ENCODE measurements at places on chromosomes 7 and 10.

- no peak for DNase-seq
Measured at GRCh38 chr7:77799078-77799964, 748 bp downstream of the PHTF2 start.

DNA sequence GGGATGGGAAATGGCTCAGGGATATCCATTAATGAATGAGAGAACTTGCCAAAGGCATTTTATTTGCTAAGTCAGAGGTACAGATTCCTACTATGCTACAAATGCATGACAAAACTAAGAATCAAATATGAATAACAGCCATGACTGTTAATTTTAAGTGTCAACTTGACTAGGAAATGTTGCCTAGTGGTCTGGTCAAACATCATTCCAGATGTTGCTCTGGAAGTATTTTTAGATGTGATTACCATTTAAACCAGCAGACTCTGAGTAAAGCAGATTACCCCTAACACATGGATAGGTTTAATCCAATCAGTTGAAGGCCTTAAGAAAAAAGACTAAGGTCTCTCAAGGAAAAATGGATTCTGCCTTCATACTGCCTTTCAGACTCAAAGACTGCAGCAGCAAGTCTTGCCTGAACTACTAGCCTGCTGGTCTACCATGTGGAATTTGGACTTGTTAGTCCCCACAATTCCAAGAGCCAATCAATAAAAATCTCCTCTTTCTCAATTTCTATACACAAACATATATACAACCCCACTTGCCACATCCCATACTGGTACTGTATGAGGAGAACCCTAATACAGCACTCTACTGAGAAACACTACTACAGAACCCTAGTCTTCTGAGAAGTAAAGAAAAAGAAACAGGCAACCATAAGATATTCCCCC, 119.1 kb downstream of the NRBF2 start:
- DNase-seq = no peak

- DNase-seq = no peak
Measured at GRCh38 chr10:102065561-102066398, 631 bp downstream of the HPS6 start.

DNA sequence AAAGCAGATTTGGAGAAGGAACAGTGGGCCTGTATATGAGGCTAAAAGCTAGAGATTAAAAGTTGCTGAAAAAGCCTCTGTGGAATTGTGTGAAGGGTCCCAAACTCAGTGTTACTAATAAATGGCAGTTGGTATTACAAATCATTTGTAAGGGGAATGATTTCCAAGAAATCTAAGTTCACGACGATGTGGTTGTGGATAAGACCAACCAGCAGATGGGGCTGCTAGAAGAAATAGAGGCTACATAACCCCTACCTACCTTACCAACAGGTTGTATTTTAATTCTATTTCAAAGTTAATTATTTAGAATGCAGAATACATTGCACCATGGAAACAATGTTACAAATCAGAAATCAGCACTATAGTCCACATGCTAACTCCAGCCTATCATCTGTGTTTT, 377.1 kb downstream of the HPSE2 start:
- DNase-seq = no peak

DNA sequence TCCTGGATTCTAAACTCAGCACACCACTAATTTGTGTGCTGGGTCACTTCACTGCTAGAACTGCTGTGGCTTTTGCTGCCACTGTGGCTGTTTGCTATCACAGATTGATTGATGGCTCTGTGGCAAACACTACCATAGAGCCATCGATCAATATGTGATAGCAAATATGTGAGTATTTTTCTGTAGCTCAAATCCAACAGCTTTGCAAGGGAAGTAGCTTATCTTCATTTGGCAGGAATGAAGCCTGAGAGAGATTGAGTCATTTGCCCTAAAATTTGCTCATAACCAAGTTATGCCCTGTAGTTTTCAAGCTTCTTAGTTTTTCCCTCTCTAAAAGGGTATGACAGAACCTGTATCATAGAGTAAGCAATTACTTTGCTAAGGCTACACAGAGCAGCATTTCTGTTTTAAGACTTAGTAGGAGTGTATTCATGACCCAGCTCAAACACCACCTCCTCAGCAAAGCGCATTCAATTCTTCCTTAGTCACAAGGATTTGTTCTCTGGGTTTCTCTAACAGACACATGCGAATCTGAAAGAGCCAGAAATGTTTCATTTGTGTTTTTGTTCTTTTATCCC, 43.1 kb downstream of the MINPP1 start:
- DNase-seq = no peak

DNA sequence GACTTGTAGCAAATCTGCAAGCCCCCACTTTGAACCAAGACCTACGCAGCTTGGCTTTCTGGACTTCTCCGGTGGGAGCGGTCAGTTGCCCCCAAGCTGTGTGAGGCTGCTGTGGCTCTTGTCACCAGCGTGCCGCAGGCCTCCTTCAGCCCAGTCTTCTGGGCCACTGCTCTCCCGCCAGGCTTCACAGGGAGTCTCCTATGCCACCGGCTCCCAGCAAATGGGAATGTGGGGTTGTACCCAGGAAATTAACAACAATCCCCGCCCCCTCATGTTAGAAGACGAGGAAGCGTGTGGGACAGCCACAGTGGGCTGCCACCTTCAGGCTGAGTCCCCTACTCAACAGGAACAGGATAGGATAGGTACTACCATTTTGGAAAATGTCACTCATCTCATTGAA, 4.2 kb downstream of the WDR86 start:
- no peak for DNase-seq

DNA sequence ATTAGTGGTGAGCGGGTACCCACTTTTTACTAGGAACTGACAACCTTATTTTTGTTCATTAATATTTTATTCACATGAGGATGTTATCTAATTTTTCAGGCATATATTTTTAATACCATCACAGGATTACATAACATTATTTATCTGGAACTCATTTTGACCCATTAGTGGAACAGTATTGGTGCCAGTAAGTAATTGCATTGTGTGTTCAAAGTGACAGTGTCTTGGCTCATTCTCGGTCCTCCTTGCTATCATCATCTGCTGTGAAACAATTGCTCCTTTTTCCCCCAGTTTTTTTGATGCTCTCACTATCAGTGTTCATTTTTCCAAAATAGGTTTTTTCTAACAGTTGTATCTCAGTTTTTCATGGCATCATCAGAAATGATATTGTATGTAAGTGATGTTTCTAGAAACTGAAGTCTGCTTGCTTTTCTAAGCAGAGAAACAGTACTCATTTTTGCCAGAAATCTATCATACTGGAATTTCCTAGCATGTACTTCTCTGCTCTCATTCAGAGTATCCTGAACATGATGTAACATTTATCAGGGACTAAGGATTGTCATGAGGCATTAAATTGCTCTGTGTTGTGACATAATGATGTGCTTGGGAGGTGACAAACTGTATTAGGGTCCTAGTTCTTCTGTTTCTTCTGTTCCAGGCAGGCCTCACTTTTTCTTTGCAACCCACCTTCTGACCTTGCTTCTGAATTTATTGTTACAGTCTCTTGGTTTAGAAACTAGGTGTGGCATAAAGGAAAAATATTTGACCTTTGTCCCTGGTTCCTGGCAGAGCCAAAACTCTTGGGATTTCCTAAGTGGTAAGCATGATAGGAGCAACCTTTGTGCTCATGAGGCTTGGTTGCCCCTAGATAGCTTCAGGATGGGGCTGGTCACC, 4.2 kb downstream of the NUB1 start:
- DNase-seq = no peak

DNA sequence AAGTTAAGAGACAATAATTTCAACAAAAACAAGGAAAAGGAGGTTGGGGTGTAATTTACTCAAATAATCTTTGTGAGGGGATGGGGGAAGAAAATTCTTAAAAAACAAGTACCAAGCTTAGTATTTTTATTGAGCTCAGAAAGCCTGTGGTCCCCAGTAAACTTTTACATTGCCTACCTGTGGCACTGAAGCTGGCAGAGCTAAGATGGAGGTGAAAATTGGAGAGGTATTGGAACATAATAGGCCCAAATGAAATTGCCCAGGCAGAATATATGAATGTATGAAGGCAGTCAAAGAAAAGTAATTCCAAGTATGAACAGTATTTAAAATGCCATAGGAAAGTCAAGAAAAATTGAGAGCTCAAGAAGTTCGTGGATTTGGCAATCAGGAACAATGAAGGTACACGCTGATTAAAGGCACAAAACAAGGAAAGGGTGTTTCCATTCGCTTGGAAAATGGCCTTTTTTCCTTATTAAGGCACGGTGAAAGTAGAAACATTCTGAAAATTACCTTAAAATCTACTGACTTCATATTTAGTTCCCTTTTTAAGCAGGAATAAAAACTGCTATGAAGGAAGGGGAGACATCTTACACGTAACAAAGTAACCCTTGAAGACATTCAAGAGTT, 3.4 kb upstream of the KMT2E start:
- no peak for DNase-seq

- no peak for DNase-seq
Measured at GRCh38 chr10:92573091-92573797, 649 bp downstream of the IDE start.

- no peak for DNase-seq
Measured at GRCh38 chr7:20539201-20539600, 76.3 kb upstream of the ABCB5 start.

DNA sequence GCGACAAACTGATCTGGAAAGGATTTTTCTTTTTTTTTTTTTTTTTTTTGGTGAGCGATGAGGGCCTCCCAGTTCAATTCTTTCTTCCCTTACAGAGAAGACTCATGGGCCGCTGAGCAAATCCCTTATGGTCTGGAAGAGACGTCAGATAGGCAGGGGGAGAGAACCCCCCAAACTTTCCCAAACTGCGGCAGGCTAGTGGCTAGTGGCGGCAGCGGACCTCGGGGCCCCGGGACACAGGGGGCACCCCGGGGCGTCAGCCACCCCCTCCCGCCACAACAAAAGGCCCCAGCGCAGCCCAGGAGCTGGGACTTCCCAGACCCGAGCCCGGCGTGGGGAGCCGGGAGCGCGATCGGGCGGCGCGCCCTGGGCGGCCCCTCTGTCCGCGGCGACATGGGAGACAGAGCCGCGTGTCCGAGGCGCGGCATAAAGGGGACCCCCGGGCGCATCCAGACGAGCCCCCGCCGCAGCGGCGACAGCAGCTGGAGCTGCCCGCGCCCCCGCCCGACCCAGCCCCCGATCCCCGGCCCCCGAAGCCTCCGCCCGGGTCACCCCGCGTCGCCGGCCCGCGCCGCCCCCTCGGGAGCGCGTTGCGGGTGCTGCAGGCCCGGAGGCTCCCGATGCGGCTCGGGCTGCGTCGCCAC, 755 bp downstream of the FAM171A1 start:
- no peak for DNase-seq

GRCh38 chr7:69939317-69939716, 341.0 kb downstream of the AUTS2 start:
- DNase-seq = no peak

DNA sequence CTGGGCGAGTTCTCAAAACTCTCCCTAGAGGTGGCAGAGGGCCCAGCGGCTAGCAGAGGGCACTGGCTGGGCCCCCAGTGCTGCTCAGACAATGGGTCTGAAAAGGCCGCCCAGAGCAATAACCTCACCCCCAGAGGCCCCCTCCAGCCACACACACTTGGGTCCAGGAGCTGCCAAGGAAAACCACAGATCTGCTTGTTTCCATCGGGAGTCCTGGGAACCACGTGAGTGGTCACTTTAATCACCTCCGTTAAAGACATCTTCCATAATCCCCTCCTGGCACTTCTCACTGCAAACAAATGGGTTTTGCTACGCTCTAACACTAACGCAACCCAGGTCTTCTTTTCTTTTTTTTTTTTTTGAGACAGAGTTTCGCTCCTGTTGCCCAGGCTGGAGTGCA, 30.0 kb downstream of the NUDT1 start:
- DNase-seq = no peak

DNA sequence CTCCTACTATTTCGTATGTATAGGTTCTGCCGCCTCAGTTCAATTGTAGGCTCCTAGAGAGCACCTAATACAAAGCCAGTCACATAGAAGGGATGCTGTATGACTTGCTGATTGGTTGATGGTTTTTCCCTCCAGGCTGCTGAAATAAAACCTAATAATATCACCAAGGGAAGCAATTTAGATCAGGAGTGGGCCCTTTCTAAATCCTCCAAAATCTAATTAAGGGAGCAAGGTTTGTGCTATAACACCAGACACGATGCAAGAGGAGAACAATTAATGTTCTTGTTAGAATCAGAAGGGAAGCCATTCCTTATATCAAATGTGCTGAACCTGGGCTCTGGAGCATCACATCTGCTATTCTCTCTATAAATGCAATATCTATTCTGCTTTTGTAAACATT, 42.0 kb upstream of the SLC13A1 start:
- DNase-seq = no peak

GRCh38 chr10:26311383-26311940, 94.9 kb downstream of the GAD2 start:
- no peak for DNase-seq

- DNase-seq = no peak
Measured at GRCh38 chr10:34699904-34700517, 115.1 kb downstream of the PARD3 start.

DNA sequence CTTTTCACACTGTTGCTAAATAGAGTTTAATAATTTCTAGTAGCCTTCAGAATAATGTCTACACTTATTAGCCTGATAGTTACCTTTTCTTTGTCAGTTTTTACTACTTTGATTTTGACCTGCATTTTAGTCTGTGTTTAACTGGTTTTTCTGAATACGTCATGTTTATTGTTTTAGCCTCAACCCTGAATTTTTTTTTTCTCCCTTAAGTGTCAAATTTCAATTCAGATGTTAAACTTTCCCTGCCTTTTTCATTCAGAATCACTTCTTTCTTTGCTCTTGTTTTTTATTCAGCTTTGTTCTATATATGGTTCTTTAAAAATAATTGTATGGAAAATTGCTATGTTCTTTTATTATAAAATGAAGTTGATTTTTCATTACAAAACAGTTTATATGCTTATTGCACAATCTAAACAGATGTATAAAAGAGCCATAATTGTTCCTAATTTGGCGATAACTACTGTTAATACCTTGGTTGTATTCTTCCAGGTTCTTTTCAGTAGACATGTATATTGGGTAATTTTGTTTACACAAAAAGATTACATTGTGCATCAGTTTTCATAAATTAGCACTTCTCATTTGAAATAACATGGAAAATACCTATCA, 159.7 kb downstream of the ADK start:
- no peak for DNase-seq
